ENCODE measurements at places on chromosomes 13 and 19.

DNA sequence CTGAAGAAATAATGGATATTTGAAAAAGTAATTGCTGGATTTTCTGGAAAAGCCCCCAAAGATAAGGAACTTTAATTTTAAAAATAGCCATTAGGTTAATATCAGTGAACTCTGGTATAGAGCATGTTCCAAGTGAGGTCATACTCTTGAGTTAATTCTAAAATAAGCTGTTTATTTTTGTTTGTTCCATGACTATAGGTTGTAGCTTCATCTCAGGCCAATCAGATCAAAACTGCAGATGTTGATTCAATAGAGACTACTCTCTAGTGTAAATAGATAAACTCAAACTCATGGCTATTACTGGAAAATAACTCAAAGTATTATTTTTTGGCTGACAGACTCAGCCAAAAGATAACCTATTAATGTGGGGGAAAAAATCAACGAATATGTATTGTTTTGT is 815.1 kb downstream of the DIAPH3 start:
- no peak for DNase-seq

GRCh38 chr13:40283666-40284065 is 382.8 kb downstream of the FOXO1 start:
- DNase-seq: no peak

DNA sequence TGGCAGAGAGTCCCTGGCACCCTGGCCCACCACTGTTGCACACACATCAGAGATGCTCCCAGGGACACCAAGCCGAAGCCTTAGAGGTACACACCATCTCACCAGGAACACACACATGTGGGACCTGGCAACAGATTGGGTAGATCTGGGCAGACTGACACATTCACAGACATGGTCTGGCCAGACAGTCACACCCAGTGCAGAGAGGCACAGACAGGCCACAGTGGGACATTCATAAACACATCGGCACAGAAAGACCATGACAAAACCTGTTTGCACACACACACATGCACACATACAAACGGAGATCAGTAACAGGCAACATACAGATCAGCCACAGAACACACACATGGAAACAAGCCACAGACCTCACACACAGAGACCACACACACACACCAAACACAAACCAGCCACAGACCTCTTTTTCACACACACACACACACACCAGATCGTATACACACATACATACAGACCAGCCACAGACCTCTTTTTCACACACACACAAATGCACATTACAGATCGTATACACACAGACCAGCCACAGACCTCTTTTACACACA is 6.3 kb upstream of the JUNB start:
- DNase-seq: no peak

GRCh38 chr13:75830842-75831241 is 194.7 kb downstream of the LMO7 start:
- no peak for DNase-seq

- DNase-seq: no peak
Measured at GRCh38 chr19:56660381-56661107, 11.0 kb downstream of the ZNF835 start.

DNA sequence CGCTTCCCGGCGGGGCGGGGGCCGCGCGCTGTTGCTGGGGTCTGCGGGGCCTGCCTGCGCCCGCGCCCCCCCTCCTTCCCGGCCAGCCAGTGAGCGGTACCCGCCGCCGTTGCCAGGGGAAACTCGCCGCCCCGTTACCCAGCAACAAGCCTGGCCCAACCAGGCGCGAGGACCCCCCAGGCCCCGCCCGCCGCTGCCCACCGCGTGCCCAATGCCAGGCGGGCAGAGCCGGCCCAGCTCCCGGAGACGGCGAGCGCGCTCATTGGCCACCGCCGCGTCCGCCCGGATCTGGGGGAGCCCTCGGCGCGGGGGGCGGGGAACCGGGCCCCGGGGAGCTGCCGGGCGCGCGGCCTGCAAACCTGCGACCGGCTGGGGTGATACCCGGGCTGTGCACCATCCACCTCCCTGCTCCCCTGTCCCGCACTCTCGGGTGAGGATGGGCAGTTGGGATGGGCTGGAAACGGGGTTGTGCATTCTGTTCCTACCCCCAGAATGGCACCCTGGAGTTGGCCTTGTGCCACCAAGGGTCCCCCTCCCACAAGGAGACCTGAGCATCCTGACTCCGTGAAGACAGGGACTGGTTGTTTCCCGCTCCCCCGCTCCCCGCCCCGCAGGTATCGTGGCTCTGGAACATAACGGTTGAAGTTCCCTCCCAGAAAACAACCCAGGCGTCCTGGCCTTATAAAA is 8.8 kb upstream of the BBC3 start:
- peak; percentile 87 for DNase-seq

DNA sequence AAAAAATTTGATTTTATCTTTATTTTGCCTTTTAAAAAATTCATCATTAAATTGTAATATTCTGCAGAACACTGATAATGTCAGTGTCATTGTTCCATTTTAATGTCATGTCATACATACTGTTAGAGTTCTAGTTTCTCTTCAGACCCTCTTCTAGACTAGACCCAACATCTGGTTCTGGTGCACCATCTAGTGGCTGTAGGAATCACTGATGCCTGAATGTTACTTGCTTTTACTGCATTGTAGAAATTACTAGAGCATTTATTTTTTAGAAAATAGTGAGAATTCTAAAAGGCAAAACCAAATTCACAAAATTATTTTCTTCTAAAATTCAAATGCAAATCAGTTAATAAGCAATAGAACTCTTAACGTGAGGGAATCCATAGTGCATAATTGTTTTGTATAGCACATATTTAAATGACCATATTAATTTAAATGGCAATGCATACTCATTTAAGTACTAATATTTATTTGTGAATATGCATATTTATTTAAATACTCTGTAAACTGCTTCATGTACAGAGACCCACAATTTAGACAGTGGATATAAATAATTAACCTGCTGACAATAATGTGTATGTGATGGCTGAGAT is 425.7 kb downstream of the KLF12 start:
- DNase-seq: peak; percentile 35

DNA sequence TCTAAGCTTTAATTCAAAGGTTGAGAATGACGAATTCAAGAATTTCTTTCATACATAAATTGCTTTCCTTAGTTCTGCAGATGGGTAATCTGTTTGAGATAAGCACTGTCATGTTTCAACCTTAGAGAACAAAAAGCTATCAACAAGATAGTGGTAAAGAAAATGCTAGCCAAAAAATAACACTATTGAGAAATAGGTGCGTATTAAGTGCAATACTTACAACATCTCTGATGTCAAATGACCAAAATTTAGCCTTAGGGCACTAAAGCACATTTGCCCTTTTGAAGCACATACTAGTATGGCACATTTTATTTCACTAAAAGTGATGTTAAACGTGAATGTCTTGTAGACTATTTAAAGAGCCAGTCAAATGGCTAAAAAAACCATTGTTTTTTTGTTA is 4.9 kb downstream of the KBTBD6 start:
- no peak for DNase-seq

DNA sequence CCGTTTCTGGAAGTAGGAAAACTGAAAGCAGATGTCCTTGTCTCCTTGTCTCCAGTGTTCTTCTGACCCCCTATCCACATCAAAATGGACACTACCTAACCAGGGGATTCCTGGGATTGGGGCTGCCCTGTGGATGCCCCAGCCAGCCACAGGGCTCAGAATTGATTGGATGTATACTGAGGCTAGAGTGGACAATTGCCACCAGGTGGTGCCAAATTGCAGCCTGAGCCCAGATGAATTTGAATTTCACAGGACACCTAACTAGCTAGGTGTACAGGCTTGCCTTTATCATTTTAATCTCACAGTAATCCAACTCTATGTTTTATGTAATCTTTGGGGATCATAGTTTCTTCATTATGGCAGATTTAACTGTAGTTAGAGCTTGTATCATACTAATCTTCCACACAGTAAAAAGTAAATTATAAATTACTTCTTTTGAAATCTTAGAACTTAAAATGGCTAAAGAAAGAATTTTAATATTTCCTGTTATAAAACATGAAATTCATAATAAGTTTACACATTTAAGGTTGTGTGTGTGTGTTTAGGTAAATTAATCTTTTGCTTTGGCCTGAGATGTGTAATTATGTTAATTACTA is 58.0 kb downstream of the PIBF1 start:
- peak; percentile 14 for DNase-seq
